Metanephros (tissue), 2 donors: ENCODE measurements at places on chromosomes 6 and 20. TPM values are rescaled to one million over a fixed set of nuclear protein-coding genes. Genes with fewer than 3 reads are reported as not detected.

Gene CLVS2
- total RNA-seq, result 0.18 TPM

Gene C20orf144
- total RNA-seq, result not detected

Gene PACRG
- 13.3 TPM for total RNA-seq

Gene SALL4
- 7.7 TPM for total RNA-seq

Gene APCDD1L
- total RNA-seq, result 11.4 TPM

Gene FLRT3
- total RNA-seq, result 57.6 TPM

Gene IL17A
- total RNA-seq, result not detected

Gene MOG
- total RNA-seq, result not detected

Gene LST1
- total RNA-seq, result 12.3 TPM
